ENCODE measurements at places on chromosomes 5 and 9.

DNA sequence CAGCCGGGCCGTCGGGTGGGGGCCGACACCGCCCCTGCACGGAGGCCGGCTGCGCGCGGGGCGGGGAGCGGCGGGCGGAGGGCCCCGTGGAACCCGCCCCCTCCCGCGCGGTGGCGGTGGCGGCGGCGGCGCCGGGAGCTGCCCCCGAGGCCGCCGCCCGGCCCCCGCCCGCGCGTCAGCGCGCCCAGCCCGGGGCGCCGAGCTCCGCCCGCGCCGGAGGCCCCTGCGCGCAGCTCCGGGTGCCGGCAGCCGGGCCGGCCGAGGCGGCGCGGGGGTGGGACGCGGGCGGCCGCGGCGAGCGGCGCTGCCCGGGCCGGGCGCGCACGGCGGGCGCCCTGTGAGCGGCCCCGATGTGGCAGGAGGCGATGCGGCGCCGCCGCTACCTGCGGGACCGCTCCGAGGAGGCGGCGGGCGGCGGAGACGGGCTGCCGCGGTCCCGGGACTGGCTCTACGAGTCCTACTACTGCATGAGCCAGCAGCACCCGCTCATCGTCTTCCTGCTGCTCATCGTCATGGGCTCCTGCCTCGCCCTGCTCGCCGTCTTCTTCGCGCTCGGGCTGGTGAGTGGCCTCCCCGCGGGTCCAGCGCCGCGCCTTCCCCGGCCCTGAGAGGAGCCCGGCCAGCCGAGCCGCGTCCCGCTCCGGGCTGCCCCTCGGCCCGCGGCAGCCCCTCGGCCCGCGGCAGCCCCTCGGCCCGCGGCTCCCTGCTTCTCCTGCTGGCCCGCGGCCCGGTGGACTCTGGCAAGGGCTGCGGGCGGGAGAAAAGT, at the start of gene ADCY2:
Gene ADCY2, plus strand, starts transcription at position 192 of the 766 bp plus-strand sequence. Its CDS starts 159 bp downstream, at position 351.
- DNase-seq, result no peak

DNA sequence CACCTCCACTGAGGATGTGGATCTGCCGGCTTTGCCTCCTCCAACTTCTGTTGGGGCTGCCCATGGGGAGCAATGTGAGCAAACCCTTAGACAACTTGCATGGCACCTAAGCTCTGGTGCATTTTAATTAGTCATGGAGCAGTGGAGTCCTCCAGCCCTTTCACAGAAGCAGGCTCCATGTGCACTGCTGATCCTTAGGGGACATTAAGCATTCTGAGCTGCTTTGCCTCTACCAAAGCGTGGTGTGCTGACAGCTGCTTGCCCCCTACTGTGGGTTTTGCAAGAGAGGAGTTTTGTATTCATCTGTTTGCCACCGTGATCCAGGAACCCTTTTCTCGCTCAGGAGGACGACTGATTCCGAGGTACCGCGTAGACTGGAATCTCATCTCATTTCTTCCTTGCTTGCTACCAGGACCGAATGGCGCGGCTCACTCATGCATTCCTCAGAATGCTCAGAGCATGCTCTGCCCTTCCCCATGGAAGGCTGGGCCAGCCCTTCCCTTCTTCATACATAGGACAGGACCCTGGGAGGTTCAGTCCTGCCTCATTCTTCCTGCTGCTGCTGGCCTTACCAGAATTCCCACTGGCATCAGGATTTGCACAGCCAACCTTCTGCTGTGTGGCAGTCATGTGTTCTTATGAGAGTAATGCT, 432.5 kb downstream of the GADD45G start:
- no peak for DNase-seq

DNA sequence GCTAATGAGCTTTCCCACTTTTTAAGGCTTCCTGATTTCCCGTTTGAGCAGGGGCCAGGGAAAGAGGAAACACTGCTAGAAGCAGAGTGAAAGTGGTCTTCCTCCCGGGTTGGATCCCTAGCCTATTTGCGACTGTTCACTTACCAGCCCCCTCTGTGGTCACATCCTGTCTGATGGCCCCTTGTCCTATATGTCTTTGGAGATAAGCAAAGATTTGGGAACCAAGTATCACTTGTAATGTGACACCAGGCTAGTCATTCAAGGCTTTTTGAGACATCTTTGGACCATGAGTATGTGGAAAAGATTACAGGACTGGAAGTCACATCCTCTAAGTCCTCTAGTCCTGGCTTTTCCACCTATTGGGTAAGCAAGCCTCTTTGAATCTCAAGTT, 6.1 kb downstream of the DNAJB5 start:
- no peak for DNase-seq

DNA sequence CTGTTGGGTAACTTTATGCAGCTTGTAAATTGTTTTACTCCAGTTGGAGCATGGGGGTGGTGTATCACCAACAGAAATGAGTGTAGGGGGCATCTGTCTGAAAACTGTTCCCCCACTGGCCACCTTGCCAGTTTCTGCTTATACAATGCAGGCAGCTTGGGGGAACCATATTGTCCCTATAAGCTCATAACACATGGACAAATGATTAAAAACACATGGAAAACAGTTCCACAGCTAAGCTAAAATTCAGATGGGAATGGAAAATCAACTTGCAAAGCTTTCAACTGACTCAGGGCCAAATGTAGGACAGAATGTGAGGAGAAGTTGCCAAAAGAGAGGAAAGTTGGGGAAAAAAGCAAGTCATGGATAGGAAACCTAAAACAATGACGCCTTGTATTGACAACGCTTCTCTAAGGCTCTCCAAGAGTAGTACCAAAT, 7.9 kb upstream of the CER1 start:
- DNase-seq, result no peak

- DNase-seq, result no peak
These were observed 5.4 kb upstream of the MAP1B start for GRCh38 chr5:72101828-72102227.

GRCh38 chr5:156328766-156329165, 1.8 kb downstream of the SGCD start:
- no peak for DNase-seq

DNA sequence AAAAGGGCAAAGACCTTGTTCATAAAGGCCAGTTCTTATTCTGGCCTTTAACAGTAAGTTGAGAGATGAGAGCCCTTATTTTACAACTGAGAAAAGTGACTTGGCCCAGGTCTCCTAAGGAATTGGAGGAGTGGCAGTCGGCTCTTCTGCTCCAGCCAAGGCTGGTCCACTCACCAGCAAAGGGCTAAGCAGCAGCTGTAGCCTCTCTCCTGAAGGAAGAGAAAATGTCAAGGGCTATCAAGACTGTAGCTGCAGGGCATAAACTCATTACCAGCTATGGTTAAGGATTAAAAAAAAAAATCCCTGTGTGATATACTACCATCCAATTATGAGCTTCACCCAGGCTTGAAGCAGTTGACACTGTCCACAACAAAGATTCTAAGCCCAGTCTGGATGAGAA, 138.6 kb upstream of the RAD23B start:
- no peak for DNase-seq

DNA sequence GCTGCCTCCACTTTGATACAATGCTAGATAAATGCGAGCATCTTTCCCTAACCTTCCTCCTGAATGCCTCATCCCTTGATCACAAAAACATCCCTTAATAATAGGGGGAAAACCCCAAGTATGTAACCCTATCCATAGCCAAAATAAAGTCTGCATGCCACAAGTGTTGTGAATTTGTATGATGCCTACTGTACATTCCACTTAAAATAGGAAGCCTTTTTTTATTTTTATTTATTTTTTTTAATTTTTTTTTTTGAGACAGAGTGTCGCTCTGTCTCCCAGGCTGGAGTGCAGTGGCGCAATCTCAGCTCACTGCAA, 207.0 kb downstream of the AOPEP start:
- no peak for DNase-seq

GRCh38 chr9:99431103-99431502, 209.0 kb downstream of the SEC61B start:
- no peak for DNase-seq

DNA sequence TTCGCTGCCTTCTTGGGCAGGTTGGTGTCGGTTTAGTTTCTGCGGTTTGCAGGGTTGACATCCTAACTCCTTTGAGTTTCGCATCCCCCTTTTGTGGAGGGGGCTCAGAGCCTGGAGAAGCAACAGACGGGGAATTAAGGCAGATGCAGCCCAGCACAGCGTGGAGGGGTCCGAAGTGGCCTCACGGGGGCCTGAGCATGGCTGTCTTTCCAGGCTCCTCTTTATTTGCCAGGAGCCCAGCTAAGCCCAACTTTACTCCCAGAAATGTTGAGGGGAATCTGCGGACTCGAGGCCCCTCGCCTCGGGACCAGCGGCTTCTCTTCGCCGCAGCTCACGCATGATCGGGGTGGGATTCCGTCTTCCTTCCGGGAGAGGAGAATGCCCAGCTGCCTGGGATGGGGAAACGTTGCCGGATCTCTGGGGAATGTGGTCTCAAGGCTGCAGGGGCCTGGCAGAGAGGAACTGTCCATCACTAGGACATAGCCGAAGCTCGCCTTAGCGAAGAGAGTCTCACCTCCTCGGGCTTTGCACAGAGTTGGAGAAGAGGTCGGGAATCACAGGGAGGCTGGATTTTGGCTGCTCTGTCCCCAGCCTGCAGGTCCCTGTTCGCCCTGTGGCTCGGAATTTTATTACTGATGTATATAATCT, 1.3 kb downstream of the RAI14 start:
- DNase-seq, result no peak

DNA sequence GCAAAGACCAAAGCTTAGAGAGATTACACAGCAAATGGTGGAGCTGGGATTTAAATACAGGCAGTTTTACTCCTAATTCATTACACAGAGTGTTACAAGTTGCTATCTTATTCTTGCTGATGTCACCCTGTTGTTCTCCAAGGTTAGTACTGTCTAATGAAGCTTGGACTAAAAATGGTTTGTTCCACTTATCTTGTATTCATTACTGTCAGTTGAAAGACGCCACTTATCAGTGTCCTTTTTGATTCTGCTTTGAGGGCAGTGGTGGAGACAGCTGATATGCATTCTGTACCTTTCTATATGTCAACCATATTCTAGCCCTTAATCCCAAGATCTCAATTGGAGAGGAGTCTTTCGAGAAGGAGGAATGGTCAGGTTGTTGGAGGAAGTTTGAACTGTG, 14.0 kb upstream of the DENND4C start:
- no peak for DNase-seq

- DNase-seq, result no peak
These were observed 5.0 kb downstream of the STC2 start for GRCh38 chr5:173323106-173323798.

DNA sequence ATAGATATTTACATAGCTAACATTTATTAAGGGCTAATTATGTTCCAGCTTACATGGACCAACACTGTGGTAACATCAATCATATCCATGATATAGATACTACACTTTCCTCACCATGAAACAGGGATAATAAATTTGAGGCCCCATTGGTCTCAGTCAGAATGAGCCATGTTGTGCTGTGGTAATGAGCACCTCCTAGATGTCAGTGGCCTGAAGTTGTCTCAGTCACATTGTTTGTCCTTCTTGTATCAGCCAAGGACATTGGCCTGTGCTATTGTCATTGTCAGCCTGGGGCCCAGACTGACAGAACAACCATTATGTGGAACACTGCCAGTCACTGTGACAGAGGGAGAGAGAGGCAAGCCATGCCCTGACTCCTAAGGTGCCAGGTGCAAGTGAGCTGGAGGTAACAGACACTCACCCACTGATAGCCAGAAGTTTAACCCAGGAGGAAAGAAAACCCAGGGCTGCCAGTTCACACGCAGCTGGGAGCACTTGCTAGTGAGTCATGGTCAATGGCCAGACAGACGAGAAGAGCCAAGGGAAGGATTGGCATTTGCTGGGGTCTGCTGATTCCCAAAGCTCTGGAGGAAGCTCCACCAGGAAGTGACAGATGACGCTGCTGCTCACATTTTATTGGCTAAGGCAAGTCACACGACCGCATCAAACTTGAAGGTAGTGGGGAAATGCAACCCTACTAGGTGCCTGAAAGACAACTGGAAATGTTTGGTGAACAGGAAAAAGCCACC, 224.2 kb downstream of the MELK start:
- no peak for DNase-seq

GRCh38 chr5:137145721-137146120, 353.4 kb downstream of the SPOCK1 start:
- no peak for DNase-seq

DNA sequence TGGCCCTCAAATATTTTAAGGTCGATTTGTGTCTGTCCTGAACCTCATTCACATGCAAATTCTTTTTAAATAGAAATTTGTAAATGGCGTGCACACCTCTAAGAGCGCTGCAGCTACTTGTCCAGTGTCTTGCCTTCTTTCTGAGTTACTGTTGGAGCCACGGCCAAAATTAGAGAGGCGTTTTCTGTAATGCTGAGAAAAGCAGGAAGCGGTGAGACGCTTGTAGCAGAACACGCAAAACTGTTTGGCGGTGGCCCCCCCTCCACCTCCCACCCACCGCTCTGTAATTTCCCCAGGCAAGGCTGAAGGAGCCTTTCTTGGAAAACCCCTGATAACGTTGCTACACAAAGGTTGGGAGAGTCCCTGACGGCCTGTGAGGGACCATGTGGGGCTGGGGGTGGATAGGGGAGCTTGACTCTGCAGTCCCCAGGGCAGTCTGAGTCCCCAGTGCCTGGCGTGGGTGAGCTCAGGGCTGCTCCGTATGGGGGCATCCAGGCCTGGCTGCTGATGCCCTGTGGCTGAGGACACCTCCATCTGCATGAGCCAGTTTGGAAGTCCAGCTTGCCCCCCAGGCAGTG, 96.5 kb downstream of the GADD45G start:
- peak; percentile 82 for DNase-seq

DNA sequence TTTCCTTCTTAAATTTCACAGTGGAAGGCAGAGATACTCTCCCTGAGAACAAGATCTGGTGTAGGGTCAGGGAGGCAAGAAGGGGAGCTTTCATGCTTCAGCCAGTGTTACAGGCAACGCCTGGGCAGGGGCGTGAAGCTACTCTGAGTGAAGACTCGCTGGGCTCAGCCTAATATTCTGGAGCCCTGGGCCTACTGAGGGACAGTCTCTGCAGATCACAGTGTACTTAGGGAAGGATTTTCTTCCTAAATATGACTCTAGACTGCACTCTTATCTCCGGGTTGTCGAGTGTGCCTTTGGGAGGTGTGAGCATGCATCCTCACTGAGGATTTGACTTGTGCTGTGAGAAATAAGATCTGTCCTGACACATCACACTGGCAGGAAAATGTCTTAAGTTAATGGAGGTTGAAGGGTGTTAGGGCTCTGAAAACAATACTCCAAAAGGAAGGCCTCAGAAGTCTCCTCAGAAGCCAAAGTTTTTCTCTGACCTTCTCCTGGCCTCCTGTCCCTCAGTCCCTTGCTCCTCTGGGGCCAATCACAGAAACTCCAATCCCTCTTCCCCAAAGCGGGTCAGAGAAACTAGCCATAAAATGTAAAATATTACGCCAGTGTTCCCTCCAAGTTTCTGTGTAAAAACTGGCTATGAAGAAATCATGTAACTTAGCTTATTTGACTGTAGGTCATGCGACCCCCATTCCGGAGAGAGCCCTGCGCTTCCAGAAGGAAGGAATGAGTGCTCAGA, 156.8 kb upstream of the TBC1D2 start:
- no peak for DNase-seq

GRCh38 chr5:170311511-170312300, 14.1 kb upstream of the LCP2 start:
- no peak for DNase-seq

DNA sequence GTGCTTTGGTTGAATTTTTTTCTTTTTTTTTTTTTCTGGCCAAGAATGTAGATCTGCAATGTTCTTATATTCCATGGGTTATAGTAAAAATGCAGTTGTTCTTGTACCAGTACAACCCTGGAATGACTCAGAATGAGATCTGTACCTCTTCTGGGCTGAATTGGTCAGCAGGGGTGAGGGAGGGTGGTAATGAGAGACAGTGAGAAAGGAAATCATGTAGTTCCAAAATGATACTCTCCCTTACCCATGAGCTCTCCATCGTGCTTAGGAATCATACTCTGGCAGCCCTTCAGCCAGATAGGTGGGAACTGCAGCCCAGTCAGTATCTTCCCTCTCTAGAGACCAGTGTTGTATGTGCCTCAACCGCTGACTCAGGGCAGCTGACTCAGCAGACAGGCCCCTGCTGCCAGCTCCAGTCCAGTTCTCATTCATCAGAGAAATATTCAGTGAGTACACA, 2.1 kb upstream of the GLIS3 start:
- DNase-seq, result no peak
